ENCODE measurements at places on chromosomes 11 and 22.
A peak's percentile ranks its signal among the peaks of the same experiment; 100 is the strongest.

DNA sequence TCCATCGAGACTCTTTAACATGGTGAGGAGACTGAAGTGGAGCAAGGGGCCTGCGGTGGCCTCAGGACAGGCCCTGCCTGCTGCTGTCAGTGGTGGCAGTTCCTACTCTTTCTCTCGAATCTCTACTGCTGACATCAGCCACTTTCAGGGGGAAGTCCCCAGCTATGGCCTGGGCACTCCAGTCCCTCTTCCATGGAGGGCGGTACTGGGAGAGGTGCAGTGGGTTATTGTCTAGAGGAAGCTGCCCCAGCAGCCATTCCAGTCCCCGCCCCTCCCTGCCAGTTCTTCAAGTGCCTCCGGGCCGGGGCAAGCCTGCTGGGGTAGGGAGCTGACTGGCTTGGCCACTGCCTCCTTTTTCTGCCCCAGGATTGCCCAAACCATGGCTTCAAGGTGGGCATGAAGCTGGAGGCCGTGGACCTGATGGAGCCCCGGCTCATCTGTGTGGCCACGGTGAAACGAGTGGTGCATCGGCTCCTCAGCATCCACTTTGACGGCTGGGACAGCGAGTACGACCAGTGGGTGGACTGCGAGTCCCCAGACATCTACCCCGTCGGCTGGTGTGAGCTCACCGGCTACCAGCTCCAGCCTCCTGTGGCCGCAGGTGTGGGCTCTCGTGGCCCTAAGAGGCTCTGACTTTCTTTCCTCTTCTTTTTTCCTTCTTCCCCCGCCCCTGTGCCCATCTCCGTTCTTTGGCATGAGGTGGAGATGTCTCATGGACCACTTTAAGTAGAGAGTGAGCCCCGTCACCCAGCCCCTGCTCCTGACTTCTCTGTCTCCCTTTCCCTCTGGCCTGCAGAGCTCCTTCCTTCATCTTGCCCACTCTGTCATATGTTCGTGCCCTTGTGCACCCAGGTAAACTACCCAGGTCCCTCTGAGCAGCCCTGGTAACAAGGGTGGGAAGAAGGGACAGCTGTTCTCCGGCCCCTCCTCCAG lies 13.7 kb downstream of the CHADL start:
- no peak for DNase-seq

GRCh38 chr22:32677876-32678275 lies 123.6 kb upstream of the TIMP3 start:
- DNase-seq: peak; percentile 4

DNA sequence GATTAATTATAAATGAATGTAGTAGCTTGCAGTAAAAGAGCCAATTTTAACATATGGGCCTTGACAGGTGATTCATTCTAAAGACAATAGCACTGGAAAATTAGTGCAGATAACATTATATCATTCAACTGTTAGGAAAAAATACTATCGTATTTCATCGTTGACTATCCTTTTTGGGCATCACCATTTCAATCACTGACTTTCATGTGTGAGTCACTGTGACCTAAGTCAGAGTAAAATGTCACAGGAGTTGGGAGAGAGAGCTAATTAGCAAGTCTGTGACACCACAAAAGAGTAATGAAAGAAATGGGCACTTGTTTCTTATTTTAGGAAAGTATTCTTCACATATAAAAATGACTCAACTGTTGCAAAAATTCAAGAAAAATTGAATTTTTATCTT lies 253.8 kb upstream of the CNTN5 start:
- no peak for DNase-seq

GRCh38 chr11:95248666-95249467 lies 17.9 kb upstream of the SESN3 start:
- DNase-seq: no peak

DNA sequence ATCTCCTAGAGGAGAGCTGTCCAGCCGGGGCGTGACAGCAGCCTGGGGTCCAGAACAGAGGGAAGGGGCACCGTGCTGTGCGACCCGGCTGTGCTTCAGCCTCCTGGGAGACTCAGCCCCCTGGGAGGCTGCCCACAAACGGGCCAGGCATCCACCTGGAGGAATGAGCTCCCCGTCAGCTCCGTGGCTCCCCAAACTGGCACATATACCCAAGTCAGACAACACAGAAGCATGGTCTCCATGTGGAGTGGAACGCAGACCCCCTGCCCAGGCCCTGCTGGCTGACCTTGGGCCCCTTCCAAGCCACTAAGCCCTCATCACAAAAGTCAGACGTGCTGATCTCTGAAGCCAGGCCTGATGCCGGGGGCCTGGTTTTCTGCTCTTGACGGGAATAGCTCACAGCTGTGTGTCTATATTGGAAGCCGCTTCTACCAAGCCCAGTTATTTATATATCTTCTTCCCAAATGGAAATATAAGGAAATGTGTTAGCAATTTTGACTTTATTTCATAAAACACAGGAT lies 91.7 kb downstream of the BRD1 start:
- DNase-seq: peak; percentile 45

DNA sequence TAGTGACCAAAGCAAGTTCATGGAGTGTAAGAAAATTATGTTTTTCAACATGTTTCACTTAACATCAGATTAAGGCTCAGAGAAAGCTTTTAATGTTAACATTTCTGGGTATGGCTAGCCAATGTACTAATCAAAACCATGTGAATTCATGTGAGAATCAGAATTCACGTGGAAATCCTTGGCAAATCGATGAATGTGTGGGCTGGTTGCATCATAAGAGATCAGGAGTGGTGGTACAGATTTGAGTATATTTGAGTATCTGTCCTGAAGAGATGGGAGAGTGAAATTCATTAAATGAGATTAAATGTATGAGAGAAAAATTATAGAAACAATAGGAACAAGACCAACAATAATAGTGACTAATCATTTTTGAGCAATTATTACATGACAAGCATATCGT lies 638.6 kb upstream of the ANO5 start:
- no peak for DNase-seq

DNA sequence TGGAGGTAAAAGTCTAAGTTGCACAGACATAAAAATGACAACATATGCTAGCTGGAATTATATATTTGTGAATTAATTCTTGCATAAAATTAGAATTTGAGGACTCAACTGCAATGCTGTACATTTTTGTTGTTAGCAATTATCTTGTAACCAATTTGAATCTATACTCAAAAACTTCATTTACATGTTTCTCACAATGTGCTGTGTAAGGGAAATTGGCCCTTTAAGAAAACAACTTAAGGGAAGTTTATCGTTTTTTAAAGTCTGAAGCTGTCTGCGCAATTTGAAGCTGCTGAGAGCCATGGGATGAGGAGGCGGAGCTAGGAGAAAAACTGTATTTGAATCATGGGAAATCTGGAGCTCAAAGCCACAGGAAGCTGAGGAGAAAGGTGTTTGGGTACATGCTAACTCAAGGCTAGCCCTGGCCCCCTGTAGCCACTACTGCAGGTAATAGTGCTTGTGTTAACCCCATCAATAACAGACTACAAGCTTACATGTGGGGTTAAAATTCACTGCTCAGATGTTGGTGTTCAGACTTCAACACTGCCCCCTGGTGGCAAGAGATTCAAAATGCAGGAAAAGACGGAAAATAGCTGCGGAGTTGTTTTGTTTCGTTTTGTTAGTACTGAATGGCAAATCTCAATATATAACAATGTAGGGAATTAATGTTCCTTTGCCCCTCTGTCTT lies 126.1 kb downstream of the BRD1 start:
- peak; percentile 12 for DNase-seq

DNA sequence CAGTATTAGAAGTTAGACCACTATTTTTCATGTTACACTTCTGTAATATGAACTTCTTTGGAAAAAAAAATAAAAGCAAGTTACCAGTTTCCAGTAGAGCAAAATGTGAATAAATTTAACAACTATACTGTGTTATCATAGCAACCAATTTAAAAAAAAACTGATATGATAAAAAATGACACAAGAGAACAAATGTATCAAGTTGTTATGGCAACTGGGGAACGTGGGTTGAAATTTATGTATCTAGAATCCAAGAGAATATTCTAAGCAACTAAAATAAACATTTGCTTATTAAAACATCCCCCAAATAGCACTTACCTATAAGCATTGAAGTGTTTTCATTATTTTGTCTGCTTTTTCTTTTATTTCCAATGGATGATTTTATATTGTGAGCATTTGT lies 442.4 kb downstream of the DLG2 start:
- DNase-seq: no peak

GRCh38 chr11:60396382-60396781 lies at the start of gene MS4A14:
Gene MS4A14, plus strand, starts transcription at chr11:60396459. Its CDS starts 120 bp downstream, at chr11:60396579.
- DNase-seq: no peak

- DNase-seq: no peak
Measured at GRCh38 chr22:47051441-47052071, 289.1 kb downstream of the TBC1D22A start.

DNA sequence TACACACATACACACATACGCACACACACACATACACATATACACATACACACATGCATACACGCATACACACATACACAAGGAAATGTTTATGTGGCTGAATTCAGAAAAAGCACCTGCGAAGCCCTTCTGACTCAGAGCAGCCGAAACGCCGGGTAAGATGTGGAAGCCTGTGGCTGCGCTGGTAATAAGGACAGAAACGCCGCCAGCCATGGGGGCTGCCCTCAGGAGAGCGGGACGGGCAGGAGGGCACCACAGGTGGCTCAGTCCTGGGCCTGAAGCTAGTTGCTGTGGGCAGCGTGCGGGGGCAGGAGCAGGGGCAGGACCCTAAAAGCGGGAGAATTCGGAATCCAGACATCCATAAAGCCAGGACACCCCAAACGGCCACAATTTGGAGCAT lies 378.3 kb downstream of the BRD1 start:
- peak; percentile 40 for DNase-seq

- no peak for DNase-seq
Measured at GRCh38 chr22:41263704-41264103, 22.3 kb downstream of the RANGAP1 start.

GRCh38 chr22:39457556-39458443 lies 988 bp downstream of the MGAT3 start:
- no peak for DNase-seq

DNA sequence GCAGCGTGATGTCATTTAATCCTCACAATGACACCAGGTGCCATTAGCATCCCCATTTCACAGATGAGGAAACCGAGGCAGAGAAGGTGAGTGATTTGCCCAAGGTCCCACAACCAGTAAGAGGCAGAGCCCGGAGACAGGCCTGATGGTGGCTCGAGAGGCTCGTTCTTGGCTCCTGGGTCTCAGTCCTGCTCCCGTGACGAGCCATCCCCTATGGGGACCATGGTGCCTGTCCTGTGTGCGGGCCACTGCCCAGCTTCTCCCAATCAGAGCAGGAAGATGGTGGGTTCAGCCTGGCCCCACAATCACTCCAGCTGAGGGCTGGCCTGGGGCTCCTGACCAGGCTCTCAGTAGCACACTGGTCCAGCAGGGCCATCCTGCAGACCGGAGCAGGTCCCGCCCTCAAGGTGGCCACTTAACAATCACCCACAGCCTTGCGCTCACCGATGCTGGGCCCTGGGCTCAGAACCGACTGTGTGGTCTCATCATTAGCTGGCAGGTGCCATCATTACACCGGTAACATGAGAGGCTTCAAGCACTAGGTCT lies 3.6 kb downstream of the ALDH3B1 start:
- DNase-seq: no peak
